Suppressor macrophage treated with lipopolysaccharide for 4 hours (primary cell): ENCODE measurements at places on chromosomes 12 and 14.

DNA sequence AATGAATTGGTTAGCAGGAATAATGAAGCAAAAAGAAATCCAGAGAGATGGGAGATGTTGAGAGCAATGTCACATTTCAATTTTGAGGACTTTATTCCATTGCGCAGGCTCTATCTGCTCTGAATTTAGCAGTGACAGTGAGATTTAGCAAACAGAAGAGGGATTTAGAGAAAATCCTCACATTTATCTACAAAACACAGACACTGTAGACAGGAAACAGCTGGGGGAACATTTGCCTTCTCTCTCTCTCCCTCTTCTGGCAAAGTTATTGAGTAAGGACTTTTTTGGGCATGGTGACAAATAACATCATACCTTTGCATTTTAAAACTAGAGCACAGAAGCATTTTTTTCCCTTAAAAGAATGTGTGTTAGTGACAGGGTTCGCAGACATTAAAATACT, at the start of gene IGF1:
Gene IGF1, minus strand, starts transcription at position 158 of the 400 bp plus-strand sequence. CDS start 182 bp downstream, outside the sequence.
- no peak for DNase-seq

- DNase-seq = no peak
These were observed 372.2 kb downstream of the RAD51B start for GRCh38 chr14:68191567-68192321.

DNA sequence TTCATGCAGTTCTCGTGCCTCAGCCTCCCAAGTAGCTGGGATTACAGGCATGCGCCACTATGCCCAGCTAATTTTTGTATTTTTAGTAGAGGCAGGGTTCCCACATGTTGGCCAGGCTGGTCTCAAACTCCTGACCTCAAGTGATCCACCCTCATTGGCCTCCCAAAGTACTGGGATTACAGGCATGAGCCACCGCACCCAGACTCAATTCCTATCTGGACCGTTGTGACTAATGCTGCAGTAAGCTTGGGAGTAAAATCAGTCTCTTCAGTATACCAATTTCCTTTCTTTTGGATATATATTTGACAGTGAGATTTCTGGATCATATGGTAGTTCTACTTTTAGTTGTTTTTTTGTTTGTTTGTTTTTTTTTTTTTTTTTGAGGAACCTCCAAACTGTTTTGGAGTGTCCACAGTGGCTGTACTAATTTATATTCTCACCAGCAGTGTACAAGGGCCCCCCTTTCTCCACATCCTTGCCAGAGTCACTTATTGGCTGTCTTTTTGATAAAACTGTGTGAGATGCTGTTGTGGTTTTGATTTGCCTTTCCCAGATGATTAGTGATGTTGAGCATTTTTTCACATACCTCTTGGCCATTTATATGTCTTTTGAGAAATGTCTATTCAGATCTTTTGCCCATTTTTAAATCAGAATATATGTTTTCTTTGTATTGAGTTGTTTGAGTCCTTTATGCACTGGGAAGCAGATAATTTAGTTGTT, 37.3 kb upstream of the EVL start:
- DNase-seq = no peak

- no peak for DNase-seq
These were observed 40.9 kb upstream of the NOS1 start for GRCh38 chr12:117402363-117402762.

- peak; percentile 79 for DNase-seq
These were observed 5.8 kb upstream of the PHLDA1 start for GRCh38 chr12:76037130-76038103.

DNA sequence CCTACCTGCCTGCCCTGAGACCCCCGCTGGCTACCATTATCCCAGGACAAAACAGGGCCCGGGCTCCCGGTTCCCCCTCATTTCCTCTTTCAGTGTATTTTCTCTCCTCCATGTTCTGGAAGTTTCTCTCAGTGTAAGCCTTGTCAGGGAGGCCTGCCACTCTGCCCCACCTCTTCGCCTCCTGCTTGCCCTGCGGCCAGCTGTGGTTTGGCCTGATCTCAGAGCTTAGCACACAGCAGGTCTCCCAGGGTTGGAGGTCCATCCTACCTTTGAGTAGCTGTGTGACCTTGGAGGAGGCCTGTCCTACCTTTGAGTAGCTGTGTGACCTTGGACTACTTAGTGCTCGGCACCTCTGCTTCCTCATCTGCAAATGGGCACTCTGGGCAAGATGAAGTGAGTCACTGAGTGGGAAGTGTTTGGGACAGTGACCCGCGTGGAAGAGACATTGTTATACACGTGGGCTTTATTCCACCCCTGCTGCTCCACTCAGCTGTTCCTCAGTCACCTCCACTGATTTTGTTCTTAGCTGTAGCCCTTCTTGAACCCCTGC, 212.7 kb downstream of the ZFP36L1 start:
- DNase-seq = peak; percentile 51

- DNase-seq = no peak
These were observed 5.5 kb downstream of the ASIC1 start for GRCh38 chr12:50062728-50063460.

GRCh38 chr14:103875010-103875409, 27.6 kb upstream of the PPP1R13B start:
- no peak for DNase-seq

GRCh38 chr12:67760586-67761275, 112.2 kb downstream of the DYRK2 start:
- DNase-seq = no peak

- DNase-seq = peak; percentile 68
These were observed 53.3 kb downstream of the RBM19 start for GRCh38 chr12:113912760-113913329.

GRCh38 chr12:118356809-118357256, 15.9 kb downstream of the TAOK3 start:
- peak; percentile 88 for DNase-seq

DNA sequence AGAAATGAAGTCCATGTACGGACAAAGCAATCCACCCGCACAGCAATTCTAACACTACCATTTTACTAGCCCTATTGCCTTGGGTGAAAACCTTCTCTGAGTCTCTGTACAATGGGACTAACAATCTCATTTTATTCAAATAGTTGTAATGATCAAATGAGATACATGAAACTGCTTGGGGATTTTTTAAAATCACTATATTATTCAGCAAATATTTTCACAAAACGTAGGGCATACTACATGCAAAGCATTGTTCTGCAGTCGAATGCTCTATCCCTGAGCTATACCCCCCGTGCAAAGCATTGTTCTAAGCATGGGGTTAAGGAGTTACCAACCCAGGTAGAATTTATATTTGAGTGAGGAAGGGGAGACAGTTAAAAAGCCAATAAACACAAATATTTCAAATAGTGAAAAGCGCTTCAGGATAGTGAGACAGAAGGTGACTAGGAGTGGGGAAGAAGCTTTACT, 554 bp upstream of the ATF7 start:
- DNase-seq = no peak

DNA sequence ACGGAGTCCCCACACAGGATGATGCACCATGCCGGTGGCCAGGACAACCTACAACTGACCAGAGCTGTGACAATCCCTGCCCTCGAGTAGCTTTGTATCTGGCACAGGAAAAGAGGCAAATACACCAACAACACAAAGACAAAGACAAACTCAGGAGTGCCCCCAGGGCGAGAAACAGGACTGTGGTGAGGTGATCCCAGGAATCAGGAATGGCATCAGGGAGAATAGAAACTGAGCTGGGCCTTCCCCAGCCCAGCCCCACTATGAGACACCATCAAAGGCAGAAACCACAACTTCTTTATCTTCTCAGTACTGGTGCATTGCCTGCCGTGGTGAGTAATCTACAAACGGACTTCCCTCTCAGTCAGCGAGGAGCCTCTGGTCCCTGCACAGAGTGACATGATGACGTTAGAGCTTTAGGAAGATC, 157.7 kb downstream of the TTC7B start:
- DNase-seq = peak; percentile 92

DNA sequence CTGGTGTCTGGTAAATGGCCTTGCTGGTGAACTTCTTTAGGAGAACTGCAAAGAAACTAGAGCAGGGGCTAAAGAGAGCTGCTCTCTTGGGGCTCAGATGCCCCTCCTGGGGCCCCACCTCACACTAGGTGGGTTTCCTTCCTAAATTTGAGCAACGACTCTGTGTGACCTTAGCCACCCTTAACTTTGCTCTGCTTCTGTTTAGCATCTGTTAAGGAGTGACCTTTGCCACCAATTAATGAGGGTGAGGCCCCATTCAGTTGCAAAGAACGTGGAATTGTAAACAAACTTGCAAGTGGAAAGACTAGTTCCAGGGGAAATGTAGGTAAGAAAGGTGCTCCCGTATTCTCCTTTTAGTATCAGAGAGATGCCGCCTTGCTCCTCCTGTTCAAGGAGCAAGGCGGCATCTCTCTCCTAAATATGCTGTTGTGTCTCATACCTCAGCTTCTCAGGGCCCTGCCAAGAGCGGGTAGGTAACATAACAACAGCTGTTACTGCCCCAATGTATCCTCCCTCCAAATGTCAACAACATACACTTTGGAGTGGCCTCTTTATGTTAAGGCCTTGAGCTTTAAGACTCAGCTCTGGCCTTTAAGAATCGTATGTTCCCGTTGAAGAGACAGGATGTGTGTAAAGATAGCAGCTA, 77.6 kb upstream of the FUT8 start:
- DNase-seq = no peak

DNA sequence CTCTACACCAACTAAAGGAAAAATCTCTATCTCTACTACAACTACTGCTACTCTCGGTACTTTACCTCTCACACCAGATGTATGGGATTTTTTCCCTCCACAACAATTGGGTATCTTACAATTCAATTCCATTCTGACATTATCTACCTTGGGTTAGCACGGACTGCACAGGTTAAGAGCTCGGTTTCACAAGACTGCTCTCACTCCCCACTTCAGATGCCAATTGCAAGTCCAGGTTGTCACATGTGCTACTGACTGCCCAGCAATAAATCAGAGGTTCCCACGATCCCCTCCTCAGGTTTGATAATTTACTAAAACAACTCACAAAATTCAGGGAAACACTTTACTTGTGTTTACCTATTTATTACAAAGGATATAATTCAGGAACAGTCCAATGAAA, 58.0 kb downstream of the OVCH1 start:
- DNase-seq = no peak

GRCh38 chr14:92846162-92846897, 52.2 kb downstream of the GOLGA5 start:
- peak; percentile 95 for DNase-seq
